ENCODE measurements at places on chromosomes 11 and 22. TPM values are rescaled to one million over a fixed set of nuclear protein-coding genes. Genes with fewer than 3 reads are reported as not detected.

DNA sequence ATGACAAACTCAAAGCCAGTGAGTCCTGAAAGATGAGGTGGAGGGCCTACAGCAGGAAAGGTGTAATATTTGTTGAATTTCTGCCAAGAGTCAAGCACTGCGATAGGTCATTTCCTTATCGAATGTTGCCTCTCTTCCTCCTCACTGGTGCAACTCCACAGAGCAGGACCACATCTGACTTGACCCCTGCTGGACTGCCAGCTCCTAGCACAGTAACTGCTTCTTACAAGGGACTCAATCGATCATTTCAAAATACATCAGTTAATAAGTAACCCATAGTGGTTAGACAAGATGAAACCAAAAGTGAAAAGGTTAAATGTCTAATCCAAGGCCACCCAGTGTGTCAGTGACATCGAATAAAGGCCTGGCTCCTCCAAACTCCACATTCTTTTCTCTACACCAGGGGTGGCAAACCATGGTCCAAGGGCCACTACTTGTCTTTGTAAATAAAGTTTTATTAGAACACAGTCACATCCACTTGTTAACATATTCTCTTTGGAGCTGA lies 98.5 kb upstream of the CSNK2A3 start:
- DNase-seq: no peak

DNA sequence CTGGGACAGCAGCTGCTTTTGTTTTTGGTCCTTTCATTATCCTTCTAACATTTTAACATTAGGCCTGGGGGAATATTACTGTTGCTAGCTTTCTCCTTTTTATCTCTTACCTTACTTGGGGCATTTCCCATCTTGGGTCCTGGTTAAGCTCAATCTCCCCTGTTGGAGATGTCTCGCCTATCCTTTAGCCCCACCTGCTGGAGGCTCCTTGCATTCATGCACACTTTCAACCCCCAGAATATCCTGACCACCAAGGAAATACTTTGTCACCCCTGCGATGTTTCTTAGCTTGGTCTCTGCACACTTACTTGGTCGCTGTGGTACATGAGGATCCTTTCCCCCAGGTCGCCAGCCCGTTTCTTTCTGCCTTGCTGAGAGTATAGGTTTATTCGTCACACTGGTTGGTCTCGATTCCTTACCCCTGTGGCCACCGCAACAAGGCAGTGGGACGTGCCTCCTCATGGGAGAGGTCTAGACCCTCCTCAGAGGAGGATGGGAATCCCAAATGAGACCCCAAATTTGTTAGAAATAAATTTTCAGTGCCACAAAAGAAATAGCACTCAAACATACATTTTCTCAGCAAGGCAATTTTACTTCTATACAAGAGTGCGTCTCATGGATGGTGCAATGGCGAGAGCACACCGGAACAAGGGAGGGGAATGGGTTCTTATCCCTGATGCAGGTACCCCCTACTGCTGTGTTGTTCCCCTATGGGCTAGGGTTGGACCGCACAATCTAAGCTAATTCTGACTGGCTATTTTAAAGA lies 5.4 kb upstream of the TXN2 start:
- no peak for DNase-seq

GRCh38 chr22:38243007-38243765 lies 29.6 kb downstream of the TMEM184B start:
- no peak for DNase-seq

The MGAT3 gene
- total RNA-seq: 2.5 TPM

The MMP27 gene
- not detected for total RNA-seq
